ENCODE measurements at places on chromosomes 2 and 18. TPM values are rescaled to one million over a fixed set of nuclear protein-coding genes. Genes with fewer than 3 reads are reported as not detected.

GRCh38 chr2:96524482-96525210 is 11.9 kb upstream of the ARID5A start:
- no peak for DNase-seq

DNA sequence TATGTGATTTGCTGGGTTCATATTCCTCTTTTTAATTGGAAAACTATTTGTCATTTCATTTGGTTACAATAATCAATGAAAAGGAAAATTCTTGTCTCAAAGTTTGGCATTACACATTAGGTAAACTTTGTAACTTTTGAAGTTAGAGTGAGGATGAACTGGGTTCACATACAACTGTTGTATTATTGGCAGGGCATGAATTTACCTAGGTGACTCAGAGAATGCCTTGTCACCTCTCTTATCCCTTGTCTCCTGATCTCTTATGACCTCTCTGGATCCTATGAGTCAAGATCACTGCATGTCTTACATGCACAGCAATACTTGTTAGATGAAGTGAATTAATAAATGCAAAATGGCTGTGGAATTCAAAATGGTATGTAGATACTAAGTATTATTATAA is 563.4 kb upstream of the GCFC2 start:
- no peak for DNase-seq

DNA sequence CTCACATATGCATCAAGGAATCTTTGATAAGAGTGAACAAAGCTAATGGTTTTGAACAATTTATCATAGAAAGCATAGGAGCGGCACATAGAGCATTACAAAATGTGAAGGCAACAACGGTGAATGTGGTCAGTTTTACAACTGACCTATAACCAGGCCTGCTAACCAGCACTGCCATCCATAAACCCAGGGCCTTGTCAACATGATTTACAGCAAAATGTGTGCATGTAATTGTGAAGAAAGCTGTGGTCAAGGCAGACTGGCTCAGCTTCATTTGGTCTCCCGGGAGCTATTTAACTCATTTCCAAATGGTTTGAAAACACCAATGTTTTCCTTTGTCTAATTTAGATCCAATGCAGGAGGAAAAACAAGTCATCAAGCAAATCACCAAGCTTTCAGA is 119.8 kb downstream of the DHRS9 start:
- no peak for DNase-seq

NOP58 gene
- 96.8 TPM for total RNA-seq

- DNase-seq = no peak
Measured at GRCh38 chr2:15834381-15835031, 105.8 kb upstream of the MYCN start.

DNA sequence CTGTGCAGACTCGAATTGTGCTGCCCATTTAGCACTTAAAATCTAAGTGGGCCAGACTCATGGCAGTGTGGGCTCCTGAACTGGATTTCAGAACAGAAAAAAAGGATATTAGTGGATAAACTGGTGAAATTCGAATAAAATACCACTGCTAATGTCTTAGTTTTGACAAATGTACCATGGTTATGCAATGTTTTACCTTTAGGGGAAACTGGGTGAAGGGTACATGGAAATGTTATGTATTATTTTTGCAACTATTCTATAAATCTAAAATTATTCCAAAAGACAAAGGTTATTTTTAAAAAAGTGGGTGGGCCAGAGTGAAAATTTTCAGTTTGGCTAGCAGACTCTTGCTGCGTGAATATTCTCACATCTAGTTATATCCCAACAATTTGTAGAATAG is 260.6 kb upstream of the CCDC68 start:
- no peak for DNase-seq

GRCh38 chr18:48992791-48993555 is 42.2 kb upstream of the SMAD7 start:
- no peak for DNase-seq

- no peak for DNase-seq
Measured at GRCh38 chr2:146429366-146429765, 1415.5 kb upstream of the ACVR2A start.

DNA sequence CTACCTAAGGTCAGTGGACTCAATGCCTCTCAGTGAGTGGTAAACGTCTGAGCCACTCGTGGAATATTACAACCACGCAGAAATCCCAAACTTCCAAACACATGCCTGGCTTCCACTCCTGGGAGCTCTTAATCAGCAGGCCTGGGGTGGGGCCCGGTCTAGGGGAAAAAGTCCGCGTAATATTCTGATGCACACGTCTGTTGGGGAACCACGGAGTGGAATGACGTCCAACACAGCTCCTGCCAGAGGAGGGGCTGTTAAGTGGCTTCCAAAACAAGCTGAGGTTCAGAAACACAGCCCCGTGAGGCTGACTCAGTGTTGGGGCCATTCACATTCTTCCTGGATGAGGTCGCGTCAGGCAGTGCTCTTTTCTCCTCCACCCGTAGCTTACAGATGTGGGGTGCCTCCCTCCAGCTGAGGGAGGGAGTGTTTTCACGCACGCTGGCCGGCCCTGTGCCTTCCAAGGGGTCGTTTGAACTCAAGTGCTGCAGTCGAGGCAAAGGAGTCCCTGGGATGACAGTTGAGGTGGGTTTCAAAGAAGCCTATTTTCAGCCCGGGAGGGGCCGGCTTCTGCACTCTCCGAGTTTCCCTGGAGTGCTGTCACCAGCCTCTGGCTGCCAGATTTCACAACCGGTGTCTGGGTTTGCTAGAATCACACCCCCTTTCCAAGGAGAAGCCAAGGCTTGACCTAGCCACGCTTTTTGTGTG is 73.1 kb downstream of the ACKR3 start:
- DNase-seq = peak; percentile 43

FAM237A gene
- not detected for total RNA-seq

- DNase-seq = no peak
Measured at GRCh38 chr2:120468136-120468535, 122.2 kb downstream of the INHBB start.

GLS gene
- 312 TPM for total RNA-seq

RBM43 gene
- total RNA-seq = 14.7 TPM

- no peak for DNase-seq
Measured at GRCh38 chr2:160210599-160211138, 10.6 kb upstream of the ITGB6 start.

INPP5D gene
- total RNA-seq = 13.5 TPM

DNA sequence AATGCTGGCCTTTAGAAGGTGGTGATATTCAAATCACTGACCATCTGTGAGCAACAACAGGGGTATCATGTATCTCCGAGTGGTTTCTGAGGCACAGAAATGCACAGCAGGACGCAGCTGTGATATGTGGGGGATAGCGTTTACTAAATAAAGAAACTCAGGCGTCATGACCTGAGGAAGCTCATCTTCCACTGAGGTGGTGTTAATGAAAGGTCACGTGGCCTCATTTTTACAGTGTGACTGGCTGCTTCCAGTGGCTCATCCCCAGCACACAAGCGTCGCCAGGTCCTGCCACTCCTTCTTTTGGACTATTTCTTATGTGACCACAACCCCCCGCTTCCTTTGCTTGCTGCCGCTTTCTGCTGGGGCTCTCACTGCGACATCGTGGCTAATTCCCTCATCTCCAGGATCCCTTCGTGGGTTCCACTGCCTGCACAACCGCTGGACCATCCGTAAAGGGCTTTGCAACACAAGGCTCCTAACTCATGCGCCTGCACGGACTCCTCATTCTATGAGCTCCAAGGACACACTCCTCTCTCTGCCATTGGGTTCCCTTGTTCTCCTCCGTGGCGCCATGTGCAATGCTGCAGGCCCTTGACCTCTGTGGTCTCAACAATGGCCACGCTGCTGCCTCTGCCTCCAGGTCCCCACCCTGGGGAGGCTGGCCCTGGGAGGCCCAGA is 109.3 kb downstream of the MBP start:
- no peak for DNase-seq

KIF5C gene
- 10.8 TPM for total RNA-seq

DSEL gene
- total RNA-seq = 49.3 TPM

GRCh38 chr2:203804070-203804469 is 63.5 kb upstream of the CTLA4 start:
- DNase-seq = no peak

DNA sequence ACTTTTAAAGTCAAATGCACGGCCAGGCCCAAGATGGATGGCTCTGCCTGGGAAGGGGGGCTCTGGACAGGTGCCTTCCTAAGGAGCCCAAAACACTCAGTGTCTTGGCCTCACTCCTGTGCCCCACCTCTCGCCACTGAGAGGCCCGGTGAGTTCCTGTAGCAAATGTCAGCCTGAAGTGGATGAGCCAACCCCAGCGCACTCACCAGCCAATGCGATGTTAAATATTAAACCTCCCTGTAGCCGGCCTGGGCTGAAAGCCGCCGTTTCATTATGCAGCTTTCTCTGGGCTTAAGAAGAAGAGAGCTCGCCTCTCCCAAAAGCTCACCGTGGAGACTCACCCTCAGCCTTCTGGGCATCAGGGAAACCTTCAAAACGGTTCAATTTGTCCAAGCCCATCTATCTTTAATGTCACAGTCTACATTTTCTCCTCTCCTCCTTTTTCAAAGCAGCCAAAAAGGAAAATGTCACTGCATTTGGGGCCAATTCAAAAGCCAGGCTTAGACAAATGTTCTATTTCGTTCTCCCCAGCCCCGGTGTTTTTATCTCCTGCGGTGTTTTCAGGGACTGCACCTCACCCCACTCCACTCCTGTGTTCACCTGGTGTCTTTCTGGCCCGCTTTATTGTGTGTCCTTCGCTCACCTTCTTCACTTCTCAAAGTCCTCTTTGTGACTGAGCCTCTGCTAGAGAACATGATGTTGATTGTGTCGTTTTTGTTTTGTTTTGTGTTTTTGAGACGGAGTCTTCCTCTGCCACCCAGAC is 124.0 kb downstream of the NRP2 start:
- DNase-seq = no peak

DNA sequence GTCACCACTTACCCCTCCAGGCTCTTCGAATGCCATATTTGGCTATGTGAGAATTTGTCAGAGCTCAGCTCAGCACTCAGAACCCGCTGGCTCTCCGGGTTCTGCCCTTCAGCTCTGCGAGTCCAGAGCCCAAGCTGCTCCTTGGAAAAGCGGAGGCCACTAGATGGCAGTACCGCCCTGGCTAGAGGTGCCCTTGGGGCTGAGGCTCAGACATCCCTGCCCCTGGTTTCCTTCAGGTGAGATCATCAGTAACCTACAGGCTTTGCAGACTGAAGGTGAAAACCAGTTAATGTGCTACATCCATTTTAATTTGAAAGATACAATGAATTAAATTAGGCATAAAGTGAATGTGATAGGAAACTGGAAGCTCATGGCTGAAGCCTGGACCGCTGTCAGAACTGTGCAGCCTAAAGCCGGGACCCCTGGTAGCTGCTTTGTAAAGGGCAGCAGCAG is 285.6 kb downstream of the AGAP1 start:
- peak; percentile 35 for DNase-seq

- no peak for DNase-seq
Measured at GRCh38 chr2:20516646-20517341, 69.9 kb downstream of the RHOB start.

MATN3 gene
- 1.1 TPM for total RNA-seq

DNA sequence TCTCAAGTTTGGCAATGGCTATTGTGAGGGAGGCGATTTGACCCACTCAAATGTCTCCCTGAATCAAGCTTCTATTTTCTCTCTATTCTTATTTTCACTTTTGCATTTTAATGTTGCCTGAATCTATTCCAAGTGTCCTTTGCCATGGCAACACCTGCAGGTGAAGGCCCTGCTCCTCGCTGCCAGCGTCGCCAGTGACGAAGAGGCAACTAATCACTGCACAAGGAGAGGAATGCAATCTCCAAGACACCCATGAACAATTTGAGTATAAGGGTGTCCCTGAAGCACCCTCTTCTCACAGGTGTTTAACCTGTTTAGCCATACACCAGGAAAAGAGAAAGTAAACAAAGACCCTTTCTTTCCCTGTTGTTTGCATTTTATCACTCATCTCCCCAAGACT is 165.6 kb upstream of the VRK2 start:
- DNase-seq = no peak

DNA sequence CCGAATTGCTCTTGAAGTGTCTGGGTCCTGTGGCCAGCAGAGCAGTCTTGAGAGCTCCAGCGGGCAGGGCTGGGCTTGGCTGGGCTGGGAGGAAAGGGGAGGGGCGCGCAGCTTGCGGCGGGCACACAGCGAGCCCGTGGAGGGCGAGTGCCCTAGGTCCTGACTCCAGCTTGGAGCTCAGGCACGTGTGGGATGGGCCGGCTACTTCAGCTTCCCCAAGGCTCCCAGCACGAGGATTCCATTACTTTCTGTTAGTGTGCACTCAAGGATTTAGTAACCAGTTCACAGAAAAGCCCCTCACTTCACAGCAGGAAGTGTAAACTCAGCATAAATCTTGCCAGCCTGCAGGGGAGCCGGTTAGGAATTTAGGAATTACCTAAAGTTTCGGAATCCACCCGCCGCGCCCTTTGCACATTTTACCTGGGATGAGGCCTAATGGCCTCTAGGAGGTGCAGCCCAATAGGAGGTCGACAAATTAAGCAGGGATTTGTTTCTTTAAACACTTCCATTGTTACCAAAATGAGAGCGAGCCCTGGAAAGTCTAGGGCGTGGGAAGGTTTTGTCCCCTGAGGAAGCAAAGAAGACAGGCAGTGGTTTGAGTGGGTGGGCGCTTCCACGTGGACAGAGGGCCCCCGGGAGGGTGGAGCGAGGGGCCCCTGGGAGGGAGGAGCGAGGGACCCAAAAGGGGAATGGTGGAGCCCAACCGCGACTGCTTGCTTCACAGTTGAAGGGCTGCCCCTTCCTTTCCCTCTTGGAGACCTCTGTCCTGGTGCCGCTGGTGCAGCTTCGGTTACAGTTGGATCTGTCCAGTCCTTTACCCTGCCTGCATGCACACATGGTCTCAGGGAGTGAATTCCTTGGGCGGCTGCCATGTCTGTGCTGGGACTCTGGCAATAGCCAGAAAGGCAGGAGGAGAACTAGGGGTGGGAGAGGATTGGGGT is 93.3 kb downstream of the CTAGE1 start:
- DNase-seq = no peak

APCDD1 gene
- total RNA-seq = 70.8 TPM

GRCh38 chr2:238027591-238028415 is 33.0 kb upstream of the SCLY start:
- DNase-seq = no peak

GRCh38 chr2:65021709-65022108 is 32.5 kb downstream of the SLC1A4 start:
- DNase-seq = no peak

- DNase-seq = no peak
Measured at GRCh38 chr2:64238799-64239198, 94.6 kb upstream of the PELI1 start.

TMEFF2 gene
- total RNA-seq = 4.7 TPM

- no peak for DNase-seq
Measured at GRCh38 chr2:48755473-48755872, at the start of gene LHCGR. LHCGR (minus strand) TSS chr2:48755724; CDS start chr2:48755671, 53 bp downstream.

GPR35 gene
- 0.63 TPM for total RNA-seq

GRCh38 chr2:148560496-148560895 is 84.1 kb upstream of the EPC2 start:
- no peak for DNase-seq

GRCh38 chr2:11145350-11145749 is 9.9 kb upstream of the SLC66A3 start:
- no peak for DNase-seq

GRCh38 chr2:7788736-7789135 is 871.5 kb downstream of the RNF144A start:
- no peak for DNase-seq
